ENCODE measurements at places on chromosomes 3 and 15. TPM values are rescaled to one million over a fixed set of nuclear protein-coding genes. Genes with fewer than 3 reads are reported as not detected.

GRCh38 chr3:31390466-31390865 is 142.3 kb upstream of the STT3B start:
- H3K27ac ChIP-seq, result no peak overlapping the region
- no peaks in the 10 kb centered on the region for H3K4me1 ChIP-seq
- H3K27me3 ChIP-seq, result no peaks in the 10 kb centered on the region
- H3K36me3 ChIP-seq, result no peaks in the 10 kb centered on the region
- no peak for DNase-seq

DNA sequence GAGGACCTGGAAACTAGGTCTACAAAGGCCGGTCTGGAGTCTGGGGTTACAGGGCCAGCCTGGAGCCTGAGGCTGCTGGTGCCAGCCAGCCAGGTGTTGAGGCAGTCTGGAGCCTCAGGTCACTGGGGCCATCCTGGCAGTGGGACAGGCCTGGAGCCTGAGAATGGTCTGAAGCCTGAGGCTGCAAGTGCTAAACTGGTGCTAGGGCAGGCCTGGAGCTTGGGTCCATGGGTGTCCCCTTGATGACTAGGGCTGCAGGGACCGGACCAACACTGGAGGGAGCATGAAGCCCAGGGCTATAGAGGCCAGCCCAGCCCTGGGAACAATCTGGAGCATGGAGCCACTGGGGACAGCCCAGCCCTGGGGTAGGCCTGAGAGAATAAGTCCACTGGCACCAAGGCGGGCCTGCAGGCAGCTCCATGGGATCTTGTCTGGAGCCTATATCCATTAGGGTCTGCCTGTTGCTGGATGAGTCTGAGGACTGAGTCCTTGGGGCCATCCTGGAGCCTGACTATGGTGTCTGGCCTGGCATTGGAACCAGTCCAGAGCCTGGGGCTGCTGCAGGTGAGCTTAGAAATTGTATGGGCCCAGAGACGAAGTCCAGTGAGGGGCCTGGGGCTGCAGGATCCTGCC is 101.9 kb downstream of the GLDN start:
- H3K4me1 ChIP-seq, result no peaks in the 10 kb centered on the region
- H3K4me3 ChIP-seq, result no peak overlapping the region
- no peak overlapping the region for H3K27ac ChIP-seq
- H3K27me3 ChIP-seq, result no peaks in the 10 kb centered on the region
- no peak for DNase-seq

DNA sequence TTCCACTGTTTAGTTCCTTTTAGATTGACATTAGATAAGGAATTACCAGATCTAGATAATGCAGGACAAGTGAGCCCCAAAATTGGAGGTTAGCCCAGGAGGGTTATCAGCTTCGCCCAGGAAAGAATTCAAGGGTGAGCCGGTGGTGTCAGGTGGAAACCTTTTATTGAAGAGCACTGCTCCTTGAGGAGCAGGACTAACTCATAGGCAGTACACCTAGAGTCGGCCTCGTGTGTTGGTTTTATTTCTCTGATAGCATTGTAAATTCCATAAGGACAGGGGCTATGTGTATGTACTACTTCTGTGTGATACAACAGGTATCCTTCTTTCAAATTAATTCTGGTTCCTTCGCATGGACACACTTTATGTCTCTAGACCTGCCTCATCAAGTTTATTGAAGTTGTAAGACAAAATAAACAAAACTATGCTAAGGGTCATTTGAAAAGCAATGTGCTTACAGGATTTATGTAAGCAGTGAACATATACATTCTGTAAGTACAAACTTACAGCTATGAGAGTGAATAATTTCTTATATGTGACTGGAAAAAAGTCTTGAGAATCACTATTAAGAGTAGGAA is 57.2 kb downstream of the SNX4 start:
- H3K4me3 ChIP-seq, result no peak overlapping the region
- H3K4me1 ChIP-seq, result no peaks in the 10 kb centered on the region
- H3K36me3 ChIP-seq, result peaks cover 33% of the 10 kb centered on the region
- H3K27me3 ChIP-seq, result no peaks in the 10 kb centered on the region
- H3K27ac ChIP-seq, result no peak overlapping the region
- DNase-seq, result no peak

GRCh38 chr3:160911411-160911810 is 155.4 kb downstream of the PPM1L start:
- no peaks in the 10 kb centered on the region for H3K27me3 ChIP-seq
- H3K4me3 ChIP-seq, result no peak overlapping the region
- no peaks in the 10 kb centered on the region for H3K36me3 ChIP-seq
- no peak overlapping the region for H3K27ac ChIP-seq

DNA sequence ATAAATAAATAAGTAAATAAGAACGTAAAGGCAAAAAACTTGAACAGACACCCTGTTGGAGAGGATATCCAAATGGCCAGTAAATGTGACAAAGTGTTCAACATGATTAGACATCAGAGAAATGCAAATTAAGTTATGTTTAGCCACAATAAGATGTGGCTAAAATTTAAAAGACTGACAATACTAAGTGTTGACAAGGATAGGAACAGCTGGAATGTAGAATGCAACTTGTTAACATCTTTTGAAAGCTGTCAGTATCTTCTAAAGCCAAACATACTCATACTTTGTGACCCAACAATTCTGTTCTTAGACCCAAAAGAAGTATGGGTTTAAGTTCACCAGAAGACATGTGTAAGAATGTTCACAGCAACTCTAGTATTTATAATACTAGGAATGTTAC is 197.1 kb downstream of the ITPR1 start:
- no peaks in the 10 kb centered on the region for H3K36me3 ChIP-seq
- H3K4me1 ChIP-seq, result no peaks in the 10 kb centered on the region
- H3K27ac ChIP-seq, result no peak overlapping the region
- H3K4me3 ChIP-seq, result no peak overlapping the region
- no peak for DNase-seq

GRCh38 chr15:51926809-51927208 is 44.8 kb downstream of the LEO1 start:
- H3K27me3 ChIP-seq, result no peaks in the 10 kb centered on the region
- DNase-seq, result no peak
- H3K4me3 ChIP-seq, result no peak overlapping the region
- H3K4me1 ChIP-seq, result no peaks in the 10 kb centered on the region

GRCh38 chr3:168984872-168985271 is 678.6 kb downstream of the MECOM start:
- no peak overlapping the region for H3K27ac ChIP-seq
- H3K36me3 ChIP-seq, result no peaks in the 10 kb centered on the region
- no peaks in the 10 kb centered on the region for H3K4me1 ChIP-seq
- no peaks in the 10 kb centered on the region for H3K27me3 ChIP-seq
- H3K4me3 ChIP-seq, result no peak overlapping the region
- DNase-seq, result no peak

DNA sequence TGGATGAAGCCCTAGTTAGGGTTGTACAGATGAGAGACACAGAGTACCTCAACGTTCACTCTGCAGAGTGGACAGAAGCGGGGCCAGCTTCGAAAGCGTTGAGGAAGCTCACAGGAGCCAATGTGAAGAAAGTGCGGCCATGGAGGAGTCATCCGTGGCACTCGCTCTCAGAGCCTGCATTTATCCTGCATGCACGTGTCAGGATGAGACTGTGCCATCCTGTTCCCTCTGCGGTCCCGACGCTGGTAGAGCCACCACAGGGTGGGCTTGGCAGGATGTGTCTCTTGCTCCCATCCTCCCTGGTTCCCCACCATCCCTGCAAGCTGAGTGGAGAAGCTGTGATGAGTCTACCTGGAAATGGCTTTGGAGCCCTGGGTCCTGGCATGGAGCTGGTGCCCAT is 39.3 kb downstream of the KLHL25 start:
- peak; percentile 84 for DNase-seq
- H3K4me1 ChIP-seq, result peaks cover 4% of the 10 kb centered on the region
- H3K27me3 ChIP-seq, result no peaks in the 10 kb centered on the region
- H3K27ac ChIP-seq, result no peak overlapping the region
- H3K4me3 ChIP-seq, result no peak overlapping the region
- H3K36me3 ChIP-seq, result no peaks in the 10 kb centered on the region

Gene VPS8
- 95.2 TPM for total RNA-seq

Gene VEPH1
- 23.2 TPM for total RNA-seq

Gene LIPH
- not detected for total RNA-seq

Gene PSTPIP1
- total RNA-seq, result not detected

Gene C3orf20
- total RNA-seq, result under 0.01 TPM

Gene FBXO40
- not detected for total RNA-seq

Gene STAB1
- 1.1 TPM for total RNA-seq

Gene KCTD6
- 8.0 TPM for total RNA-seq

Gene DAPK2
- 23.5 TPM for total RNA-seq
